ENCODE measurements at places on chromosomes 2 and 18. TPM values are rescaled to one million over a fixed set of nuclear protein-coding genes. Genes with fewer than 3 reads are reported as not detected.

Gene TMEM169
- 0.28 TPM for total RNA-seq

Gene CMPK2
- 10.1 TPM for total RNA-seq

Gene GORASP2
- total RNA-seq, result 62.8 TPM

Gene GREB1L
- total RNA-seq, result 7.6 TPM

Gene SLC5A7
- 0.12 TPM for total RNA-seq

Gene RAB31
- total RNA-seq, result 46.7 TPM

Gene GRHL1
- total RNA-seq, result 1.0 TPM
